ENCODE measurements at places on chromosomes 6 and 20.

DNA sequence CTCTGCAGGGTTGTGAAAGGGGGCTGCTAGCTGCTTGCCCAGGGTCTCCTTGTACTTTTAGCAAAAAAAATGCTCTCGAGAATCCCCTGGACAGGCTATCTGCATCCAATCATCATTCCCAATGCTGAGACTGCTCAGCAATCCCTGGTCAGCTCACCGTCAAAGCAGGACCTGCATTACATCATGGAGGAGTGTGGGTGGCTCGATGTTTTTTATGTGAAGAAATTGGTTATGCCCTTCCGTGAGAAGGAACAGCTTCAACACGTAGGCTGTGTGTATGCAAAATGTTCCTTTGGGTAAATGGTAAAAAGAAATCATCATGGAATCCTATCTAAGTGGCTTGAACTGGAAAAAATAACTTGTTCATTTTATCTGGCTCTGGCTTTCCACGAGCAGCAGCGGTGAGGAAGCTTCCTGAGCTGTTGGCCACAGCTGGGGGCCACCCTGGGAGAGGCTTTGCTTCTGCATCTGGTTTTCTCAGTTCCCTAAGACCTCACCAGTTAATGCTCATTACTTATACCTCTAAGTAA is 111.4 kb downstream of the FYN start:
- peak overlapping the region; percentile 67 for H3K4me3 ChIP-seq
- peaks cover 39% of the 10 kb centered on the region for H3K36me3 ChIP-seq
- H3K27me3 ChIP-seq, result no peaks in the 10 kb centered on the region
- peaks cover 61% of the 10 kb centered on the region for H3K4me1 ChIP-seq
- peak overlapping the region; percentile 77 for H3K27ac ChIP-seq

DNA sequence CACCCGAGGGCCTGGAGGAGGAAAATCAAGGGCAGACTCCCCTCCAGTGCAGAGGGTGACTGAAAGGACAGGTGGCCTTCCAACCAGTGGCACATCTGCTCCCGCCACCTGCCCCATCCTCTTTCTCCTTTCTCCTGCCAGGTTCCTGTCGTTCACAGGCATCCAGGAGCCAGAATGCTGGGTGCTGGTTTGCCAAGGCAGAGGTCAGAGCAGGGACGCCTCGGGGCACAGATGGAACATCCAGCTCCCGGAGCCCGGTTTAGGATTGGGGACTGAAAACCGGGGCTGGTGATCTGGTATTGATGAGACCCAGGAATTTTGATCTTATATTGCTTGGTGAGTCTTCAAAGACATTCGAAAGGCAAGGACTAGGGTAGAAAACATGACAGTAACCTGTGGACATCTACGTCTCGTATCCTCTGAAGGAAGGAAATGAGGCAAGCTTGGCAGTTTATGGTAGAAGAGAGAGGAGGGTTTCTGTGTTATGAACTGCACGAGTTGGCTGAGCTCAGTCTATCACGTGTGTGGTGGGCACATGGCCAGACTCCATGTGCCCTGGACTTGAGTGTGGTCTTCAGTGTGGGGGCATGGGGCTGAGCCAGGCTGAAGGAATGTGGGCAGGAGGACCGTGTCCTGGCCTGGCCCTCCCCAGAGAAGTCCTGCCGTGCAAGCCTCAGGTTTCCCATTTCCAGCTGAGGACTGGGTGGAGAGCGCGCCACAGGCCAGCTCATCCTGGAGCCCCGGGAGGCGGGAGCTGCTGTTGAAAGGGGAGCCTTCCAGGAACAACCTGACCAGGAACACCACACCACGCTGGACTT is 74.2 kb downstream of the IRF4 start:
- no peak for DNase-seq
- H3K4me1 ChIP-seq, result peaks cover 13% of the 10 kb centered on the region
- H3K36me3 ChIP-seq, result no peaks in the 10 kb centered on the region
- no peak overlapping the region for H3K4me3 ChIP-seq
- H3K27ac ChIP-seq, result no peak overlapping the region

- H3K27ac ChIP-seq, result no peak overlapping the region
- H3K4me1 ChIP-seq, result no peaks in the 10 kb centered on the region
- DNase-seq, result no peak
- no peaks in the 10 kb centered on the region for H3K36me3 ChIP-seq
- H3K4me3 ChIP-seq, result no peak overlapping the region
Measured at GRCh38 chr6:44475417-44475778, 87.9 kb downstream of the CDC5L start.

- H3K27ac ChIP-seq, result no peak overlapping the region
- no peaks in the 10 kb centered on the region for H3K27me3 ChIP-seq
- no peak for DNase-seq
- H3K4me3 ChIP-seq, result no peak overlapping the region
- H3K4me1 ChIP-seq, result peaks cover 33% of the 10 kb centered on the region
Measured at GRCh38 chr6:116012471-116012949, 48.2 kb downstream of the FRK start.

DNA sequence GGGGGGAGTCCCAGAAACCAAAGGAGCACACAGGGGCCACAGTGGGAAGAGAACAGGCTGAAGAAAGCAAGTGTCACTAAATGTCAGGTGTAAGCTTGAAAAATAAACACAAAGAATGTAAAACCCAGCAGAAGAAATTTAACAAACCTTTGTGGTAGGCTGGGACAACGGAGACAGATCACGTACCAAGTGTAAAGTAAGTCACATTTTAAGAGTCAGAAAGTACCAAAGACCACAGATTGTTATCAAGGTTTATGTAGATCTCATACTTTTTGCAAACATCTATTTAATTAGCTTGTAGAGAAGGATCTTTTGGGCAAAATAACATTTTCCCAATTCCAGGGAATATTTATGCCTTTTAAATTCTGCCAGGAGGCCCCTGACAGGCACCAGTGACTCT is 1.6 kb downstream of the CLIC5 start:
- peaks cover 34% of the 10 kb centered on the region for H3K4me1 ChIP-seq
- DNase-seq, result no peak
- peaks cover 4% of the 10 kb centered on the region for H3K36me3 ChIP-seq
- H3K4me3 ChIP-seq, result no peak overlapping the region

DNA sequence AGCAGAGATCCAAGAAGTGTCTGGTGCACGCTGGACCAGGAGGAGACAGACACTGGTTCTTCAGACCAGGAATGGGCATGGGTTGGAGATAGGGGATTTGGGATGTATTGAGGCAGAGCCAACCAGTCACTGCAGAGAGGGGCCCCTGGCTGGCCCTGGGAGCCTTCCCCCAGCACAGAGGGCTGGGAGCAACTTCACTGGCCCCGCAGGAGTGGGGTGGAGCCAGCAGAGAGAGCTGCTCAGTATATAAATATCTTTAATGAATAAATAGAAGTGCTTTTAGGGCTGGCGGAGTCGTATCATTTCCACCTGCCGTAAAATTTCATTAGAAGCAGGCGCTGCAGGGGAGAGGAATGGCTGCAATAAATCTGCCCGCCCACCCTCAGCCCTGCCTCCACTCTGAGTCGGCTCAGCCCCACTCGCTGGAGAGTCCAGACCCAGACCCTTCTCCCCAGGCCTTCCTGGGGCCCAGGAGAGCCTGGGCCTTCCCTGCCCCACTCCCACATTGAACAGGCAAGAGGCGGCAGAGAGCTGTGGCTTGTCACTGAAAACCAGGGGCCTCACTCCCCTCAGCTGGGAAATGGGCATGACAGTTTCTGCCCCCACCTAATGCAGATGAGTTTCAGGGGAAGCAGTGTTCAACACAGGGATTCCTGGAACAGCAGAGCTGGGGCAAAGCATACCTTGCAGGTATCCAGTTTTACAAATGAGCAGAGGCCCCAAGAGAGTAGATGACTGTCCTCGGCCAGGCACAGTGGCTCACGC is 23.9 kb upstream of the VSTM2L start:
- no peaks in the 10 kb centered on the region for H3K4me1 ChIP-seq
- H3K27me3 ChIP-seq, result peaks cover 8% of the 10 kb centered on the region
- H3K4me3 ChIP-seq, result no peak overlapping the region
- H3K36me3 ChIP-seq, result peaks cover 10% of the 10 kb centered on the region
- H3K27ac ChIP-seq, result no peak overlapping the region

- no peak overlapping the region for H3K4me3 ChIP-seq
- H3K4me1 ChIP-seq, result peaks cover 13% of the 10 kb centered on the region
- H3K36me3 ChIP-seq, result no peaks in the 10 kb centered on the region
- H3K27ac ChIP-seq, result no peak overlapping the region
- peaks cover 6% of the 10 kb centered on the region for H3K27me3 ChIP-seq
Measured at GRCh38 chr6:133551847-133552341, 310.7 kb downstream of the EYA4 start.

GRCh38 chr6:88641178-88641903 is 322.1 kb downstream of the RNGTT start:
- peaks cover 40% of the 10 kb centered on the region for H3K4me1 ChIP-seq
- H3K4me3 ChIP-seq, result peak overlapping the region; percentile 64
- no peak for DNase-seq

GRCh38 chr6:95725344-95725743 is 148.0 kb downstream of the MANEA start:
- no peaks in the 10 kb centered on the region for H3K27me3 ChIP-seq
- no peak overlapping the region for H3K27ac ChIP-seq
- no peaks in the 10 kb centered on the region for H3K36me3 ChIP-seq
- DNase-seq, result no peak
- no peaks in the 10 kb centered on the region for H3K4me1 ChIP-seq
- H3K4me3 ChIP-seq, result no peak overlapping the region

DNA sequence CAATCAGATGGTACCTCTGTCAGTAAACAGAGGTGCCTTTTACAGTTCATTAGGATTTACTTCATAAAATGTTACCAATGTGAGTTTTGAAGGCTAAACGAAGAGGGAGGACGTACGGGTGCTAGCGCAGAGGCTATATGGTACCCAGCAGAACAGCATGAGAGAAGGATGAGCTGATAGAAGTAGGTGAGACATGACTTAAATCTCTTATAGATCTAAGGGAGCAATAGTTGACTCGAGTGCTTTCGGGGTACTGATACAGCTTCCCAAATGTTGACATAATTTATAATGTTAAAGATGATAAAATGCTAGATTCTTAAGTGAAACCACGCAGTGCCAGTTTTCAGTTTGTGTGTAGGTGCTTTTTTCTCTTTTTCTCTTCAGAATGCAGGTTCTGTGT is 72.6 kb downstream of the HIVEP1 start:
- no peak overlapping the region for H3K27ac ChIP-seq
- H3K36me3 ChIP-seq, result peaks cover 15% of the 10 kb centered on the region
- no peak for DNase-seq
- no peaks in the 10 kb centered on the region for H3K27me3 ChIP-seq

DNA sequence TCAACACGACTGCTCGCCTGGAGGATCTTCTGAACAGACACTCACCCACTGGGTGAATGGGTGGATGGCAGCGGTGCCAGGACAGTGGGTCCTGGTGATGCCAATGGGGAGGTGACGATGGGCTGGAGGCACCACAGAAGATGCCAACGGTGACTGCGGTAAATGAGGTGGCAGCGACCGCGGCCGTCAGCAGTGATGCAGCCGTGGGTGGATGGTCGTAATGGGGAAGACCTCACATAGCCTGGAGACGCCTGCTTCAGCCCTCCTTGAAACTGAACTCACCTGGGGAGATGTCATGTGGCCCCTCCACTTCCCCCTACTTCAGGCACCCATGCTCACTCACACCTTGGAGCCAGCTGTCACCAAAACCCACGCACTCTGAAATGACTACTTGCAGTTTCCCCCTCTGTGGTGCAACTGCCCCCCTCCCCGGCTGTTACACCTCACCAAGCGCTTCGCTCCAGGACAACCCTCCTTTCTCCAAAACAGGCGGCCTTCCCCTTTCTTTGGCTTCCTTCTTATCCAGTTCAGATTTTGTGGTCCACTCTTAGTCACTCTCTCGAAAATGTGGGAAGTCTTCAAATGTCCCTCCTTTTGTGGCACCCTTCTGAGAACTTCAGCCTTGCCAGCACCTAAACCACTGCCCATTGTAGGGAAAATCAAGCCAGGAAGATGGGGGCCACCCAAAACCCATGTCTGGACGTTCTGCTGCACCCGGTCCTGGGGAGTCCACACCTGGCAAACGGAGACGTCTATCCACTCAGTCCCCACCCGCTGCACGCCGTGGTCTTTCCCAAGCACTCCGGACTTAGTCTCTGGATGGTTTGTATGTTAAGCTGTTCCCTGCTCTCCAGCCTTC is 10.4 kb upstream of the ABHD16B start:
- peaks cover 24% of the 10 kb centered on the region for H3K4me1 ChIP-seq
- H3K27me3 ChIP-seq, result peaks cover 20% of the 10 kb centered on the region
- peak overlapping the region; percentile 89 for H3K27ac ChIP-seq
- H3K4me3 ChIP-seq, result peak overlapping the region; percentile 17
- peaks cover 4% of the 10 kb centered on the region for H3K36me3 ChIP-seq
- peak; percentile 79 for DNase-seq

DNA sequence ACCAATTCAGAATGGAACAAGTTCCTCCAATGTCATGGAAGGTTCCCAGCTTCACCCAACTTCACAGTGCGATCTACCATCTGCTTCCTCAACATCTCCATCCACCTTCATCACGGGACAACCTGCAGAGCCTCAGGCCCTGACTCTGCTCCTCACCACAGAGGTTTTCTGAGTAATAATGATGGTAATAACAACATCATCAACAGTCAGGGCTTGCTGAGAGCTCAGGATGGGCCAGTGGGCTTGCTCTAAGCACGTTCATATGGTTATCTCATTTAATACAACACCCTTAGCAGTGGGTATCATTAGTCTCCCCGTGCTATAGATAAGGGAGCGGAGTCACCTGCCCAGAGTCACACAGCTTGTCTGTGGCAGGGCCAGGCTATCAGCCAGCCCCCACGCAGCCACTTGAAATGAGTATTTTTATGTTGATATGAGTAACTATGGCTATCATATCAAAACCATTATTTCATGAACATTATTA is 38.6 kb downstream of the PREX1 start:
- H3K27me3 ChIP-seq, result no peaks in the 10 kb centered on the region
- H3K27ac ChIP-seq, result peak overlapping the region; percentile 85
- H3K36me3 ChIP-seq, result peaks cover 4% of the 10 kb centered on the region
- DNase-seq, result peak; percentile 24
- peak overlapping the region; percentile 2 for H3K4me3 ChIP-seq

- no peaks in the 10 kb centered on the region for H3K27me3 ChIP-seq
- H3K36me3 ChIP-seq, result no peaks in the 10 kb centered on the region
- H3K27ac ChIP-seq, result no peak overlapping the region
- DNase-seq, result no peak
Measured at GRCh38 chr20:57522380-57523140, 2.4 kb downstream of the CTCFL start.

- peak overlapping the region; percentile 95 for H3K27ac ChIP-seq
- H3K27me3 ChIP-seq, result no peaks in the 10 kb centered on the region
- peaks cover 7% of the 10 kb centered on the region for H3K36me3 ChIP-seq
- H3K4me3 ChIP-seq, result peak overlapping the region; percentile 70
- H3K4me1 ChIP-seq, result peaks cover 65% of the 10 kb centered on the region
Measured at GRCh38 chr6:42025066-42025844, 25.1 kb upstream of the TAF8 start.

DNA sequence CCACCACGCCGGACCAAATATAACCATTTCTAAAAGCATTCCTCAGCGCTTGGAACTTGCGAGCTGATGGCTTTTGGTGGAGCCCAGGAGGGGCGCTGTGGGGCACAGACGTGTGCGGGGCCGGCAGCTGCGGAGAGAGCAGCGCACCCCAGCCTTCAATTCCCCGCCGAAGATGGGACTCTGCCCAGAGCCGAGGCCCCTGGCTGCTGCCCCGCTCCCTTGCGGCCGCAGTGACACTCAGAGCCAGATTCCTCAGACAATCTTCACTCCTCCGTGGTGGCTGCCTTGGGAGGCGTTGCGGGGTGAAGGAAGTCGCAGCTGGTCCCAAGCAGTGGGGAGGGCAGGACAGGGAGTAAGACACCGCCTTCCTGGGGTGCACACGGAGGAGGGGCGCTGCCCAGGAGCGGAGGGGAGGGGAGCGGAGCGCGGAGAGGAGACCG is 87.7 kb downstream of the TMEM242 start:
- H3K4me1 ChIP-seq, result peaks cover 18% of the 10 kb centered on the region
- peak overlapping the region; percentile 90 for H3K27ac ChIP-seq
- no peak for DNase-seq
- H3K36me3 ChIP-seq, result peaks cover 3% of the 10 kb centered on the region
- peak overlapping the region; percentile 95 for H3K4me3 ChIP-seq
- H3K27me3 ChIP-seq, result peaks cover 81% of the 10 kb centered on the region
